Sigmoid colon (tissue), 7 donors: ENCODE measurements at places on chromosomes 7 and 10. TPM values are rescaled to one million over a fixed set of nuclear protein-coding genes. Genes with fewer than 3 reads are reported as not detected.

- no peak for DNase-seq
Observed at GRCh38 chr10:72322280-72323058, 32.2 kb downstream of the DNAJB12 start.

FAM237B gene
- not detected for total RNA-seq

ABCB1 gene
- total RNA-seq, result 5.8 TPM

LIPN gene
- not detected for total RNA-seq

DNA sequence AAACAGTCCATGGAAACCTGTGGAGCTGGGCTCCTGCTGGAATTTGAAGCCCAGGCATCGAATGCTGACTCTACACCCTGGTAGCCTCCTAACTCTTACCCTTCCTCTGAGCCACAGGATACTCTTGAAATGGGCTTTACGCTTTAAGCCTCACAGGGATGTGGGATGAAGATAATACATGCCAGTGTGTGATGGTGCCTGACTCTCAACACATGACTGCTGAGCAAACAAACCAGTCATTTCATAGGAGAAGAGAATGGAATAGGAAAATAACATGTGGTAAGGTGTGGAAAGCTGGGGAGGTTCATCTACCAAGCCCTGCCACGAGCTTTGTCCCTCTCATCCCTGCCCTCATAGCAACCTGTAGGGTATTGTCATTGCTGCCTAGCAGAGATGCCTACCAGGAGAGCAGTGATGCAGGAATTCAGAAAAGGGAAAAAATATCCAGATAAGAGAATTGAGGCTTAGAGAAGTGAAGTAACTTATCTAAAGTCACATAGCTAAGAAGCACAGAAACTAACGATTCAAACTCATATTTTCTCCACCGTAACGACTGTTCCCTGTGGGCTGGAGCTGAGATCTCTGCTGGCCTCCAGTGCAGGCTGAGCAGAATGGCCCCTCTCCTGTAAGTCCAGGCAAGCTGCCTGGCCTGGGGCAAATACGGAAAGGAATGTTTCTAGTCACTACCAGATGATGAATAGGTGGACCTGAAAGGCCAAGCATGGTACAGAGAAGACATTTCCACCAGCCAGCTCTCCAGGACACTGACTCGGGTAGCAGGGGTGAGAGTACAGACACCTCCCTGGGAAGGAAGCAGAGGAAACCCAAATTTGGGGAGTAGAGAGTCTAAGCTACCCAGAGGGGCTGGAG, 90.2 kb upstream of the DUSP5 start:
- DNase-seq, result no peak

- no peak for DNase-seq
Observed at GRCh38 chr7:123787220-123788007, 38.6 kb upstream of the WASL start.

DNA sequence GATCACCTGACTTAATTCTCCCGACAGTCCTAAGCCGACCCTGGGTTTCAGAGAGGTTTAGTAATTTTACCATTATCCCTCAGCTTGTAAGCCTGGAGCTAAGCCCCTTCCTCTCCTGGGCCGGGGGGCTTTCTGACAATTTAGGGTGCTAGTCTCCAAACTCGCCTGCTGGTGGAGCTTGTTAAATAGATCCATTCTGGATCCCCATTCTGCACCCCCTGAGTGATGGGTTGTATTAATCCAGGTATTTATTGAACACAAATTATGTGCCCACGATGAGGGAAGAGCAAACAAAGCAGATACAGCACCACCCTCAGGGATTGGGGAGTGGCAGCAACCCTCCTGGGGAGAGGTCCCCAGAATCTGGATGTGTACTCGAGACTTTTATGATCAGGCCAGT, 1.3 kb upstream of the SLC29A3 start:
- no peak for DNase-seq

HABP2 gene
- total RNA-seq, result not detected

DNA sequence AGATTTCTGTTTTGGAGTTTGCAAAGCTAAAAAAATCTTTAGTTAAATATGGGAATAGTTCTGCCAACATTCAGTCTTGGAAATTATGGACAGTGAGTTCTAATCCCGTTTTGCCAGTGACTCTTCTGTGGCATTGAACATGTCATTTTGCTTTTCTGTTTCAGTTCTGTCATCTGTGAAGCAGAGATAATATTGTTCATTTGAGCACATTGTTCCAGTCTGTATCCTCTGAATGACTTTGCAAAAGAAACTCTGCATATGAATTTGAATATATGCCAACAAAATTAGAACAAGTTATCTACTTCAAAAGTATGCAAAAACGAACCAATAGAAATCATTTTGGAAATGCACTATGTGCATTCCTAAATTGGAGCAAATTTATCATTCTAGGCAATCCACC, 746.0 kb upstream of the POT1 start:
- DNase-seq, result no peak
